ENCODE measurements at places on chromosomes 7 and 10.

GRCh38 chr7:72101444-72101843 is 310.7 kb downstream of the CALN1 start:
- no peak for DNase-seq

DNA sequence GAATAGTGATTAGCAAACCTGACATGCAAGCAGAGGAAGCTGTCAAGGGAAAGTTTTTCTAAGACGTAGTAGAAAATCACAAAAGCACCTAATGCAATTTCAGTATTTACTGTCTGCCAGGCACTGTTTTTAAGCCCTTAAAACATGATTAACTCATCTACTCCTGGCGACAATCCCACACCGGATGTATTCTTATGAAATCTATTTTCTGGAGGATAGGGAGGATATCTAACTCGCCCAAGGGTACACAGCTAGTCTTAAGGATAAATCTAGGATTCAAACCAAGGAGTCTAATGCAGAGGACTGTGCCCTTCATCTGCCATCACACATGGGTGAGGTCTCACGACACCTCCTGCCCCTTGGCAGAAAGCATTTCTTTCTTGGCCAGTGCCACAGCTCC is 47.8 kb upstream of the FIGNL1 start:
- DNase-seq: no peak

DNA sequence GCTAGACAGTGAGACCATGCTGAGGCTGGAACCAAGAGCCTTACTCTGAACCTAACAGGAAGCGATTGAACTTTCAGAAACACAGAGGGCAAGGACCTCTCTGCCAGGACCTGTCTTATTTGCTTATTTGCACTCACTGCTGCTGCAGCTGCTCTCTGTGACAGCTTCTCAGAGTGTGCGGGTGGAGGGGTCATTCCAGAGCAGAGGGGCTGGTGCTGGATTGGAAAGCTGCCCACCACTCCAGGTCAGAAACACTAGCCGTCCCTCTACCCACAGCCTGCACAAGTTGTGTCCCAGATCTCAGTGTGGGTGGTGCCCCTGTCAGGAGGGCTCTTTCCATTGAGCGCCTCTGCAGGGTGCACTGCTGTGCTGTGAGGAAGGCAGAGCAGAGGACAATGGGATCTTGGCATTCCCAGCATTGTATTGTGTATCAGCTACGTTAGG is 126.2 kb downstream of the CCNY start:
- DNase-seq: no peak

DNA sequence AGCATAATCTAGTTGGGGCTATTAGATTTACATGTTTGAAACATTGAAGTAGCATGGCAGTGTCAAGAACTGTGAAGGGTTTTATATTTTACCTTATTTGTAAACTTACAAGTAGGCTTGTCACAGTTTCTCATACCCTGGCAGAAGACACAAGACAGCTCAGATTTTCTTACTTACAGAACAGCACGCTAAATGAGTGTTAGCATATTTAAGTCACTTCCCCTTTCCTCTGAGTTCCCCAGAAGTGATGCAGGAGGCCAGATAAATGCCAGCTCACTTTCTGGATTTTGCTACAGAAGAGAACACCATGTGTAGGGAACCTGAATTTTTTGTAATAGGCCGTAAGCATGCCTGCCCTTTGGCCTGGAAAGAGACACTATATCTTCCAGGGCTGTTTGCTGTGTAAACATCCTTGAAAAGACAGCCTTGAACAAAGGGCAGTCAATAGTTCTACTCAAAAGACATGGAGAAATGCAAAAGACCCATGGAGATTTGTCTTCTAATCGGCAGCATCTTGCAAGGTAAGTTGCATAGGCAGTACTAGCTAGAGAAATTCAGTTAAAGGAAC is 279.1 kb downstream of the PHF14 start:
- no peak for DNase-seq

DNA sequence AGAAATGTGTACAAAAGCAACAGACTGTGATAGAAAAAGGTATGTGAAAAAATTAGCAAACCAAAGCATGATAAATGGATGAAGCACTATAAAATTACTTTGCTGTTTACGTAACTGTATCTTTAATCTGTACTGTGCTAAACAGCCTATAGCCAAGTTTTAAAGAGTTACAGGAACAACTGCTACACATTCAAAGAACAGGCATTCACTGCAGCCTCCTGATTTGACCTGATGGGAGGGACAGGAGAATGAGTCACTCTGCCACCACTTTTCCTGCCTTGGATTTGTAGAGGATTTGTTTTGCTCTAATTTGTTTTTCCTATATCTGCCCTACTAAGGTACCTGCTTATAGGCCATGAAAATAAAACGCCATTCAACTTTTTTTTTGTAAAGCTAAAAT is 116.1 kb downstream of the FANK1 start:
- no peak for DNase-seq

DNA sequence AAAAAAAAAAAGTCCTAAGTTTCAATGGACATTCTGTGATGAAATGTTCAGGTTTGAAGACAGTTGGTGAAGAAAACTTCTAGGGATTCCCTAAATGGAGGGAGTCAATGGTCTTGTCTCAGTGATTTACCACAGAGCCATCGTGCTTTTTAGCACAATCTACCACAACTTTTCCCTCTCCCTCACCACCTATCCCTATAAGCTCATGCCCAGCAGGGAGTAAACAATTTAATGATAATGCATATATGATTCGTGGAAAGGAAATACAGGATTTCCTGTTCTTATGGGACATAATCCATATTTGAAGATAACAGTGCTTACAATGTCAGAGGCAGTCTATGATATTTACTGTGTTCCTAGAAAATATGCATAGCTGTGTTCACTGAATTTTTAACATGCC is 38.4 kb upstream of the CD36 start:
- no peak for DNase-seq

DNA sequence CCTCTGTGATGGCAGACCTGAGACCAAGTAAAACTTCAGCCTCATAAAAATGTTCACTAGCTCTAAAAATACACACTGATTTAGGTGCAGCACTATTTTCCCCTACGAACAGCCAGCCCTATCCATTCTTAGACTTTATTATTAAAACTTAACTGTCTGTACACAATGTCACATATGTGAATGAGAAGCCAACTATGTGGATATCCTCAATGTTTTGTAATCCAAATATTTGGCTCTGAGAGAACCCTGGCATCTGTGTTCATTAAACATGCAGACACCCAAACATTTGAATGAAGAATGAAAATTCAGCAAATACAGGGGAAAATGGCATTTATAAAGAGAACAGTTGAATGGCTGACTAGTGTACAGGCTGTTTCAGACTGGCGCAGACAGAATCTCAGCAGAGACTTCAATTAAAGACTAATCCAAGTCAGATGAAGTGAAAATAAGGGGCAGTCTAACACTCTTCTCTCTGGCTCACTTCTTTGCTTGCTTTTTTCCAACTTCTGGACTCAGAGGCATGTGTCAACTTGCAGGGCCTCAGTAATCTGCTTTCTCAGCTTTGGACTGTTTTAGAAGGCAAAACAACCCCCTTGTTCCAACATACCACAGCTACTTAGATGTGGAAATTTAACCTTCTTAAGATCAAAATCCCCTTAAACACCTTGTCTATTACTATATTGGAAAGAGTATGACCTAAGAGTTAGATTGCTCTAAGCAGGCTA is 47.4 kb upstream of the FAM180A start:
- no peak for DNase-seq

DNA sequence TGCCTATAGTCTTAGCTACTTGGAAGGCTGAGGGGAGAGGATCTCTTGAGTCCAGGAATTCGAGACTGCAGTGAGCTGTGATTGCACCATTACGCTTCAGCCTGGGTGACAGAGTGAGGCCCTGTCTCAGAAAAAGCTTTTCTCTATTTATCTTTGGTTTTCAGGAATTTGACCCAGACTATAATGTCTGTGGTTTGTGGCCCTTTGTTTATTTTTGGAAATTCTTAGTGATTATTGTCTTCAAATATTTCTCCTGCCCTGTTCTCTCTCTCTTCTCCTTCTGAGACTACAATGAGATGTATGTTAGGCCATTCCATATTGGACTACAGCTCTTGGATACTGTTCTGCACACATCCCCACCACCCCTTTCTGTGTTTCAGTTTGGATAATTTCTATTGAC is 4.7 kb downstream of the MUC12 start:
- no peak for DNase-seq

DNA sequence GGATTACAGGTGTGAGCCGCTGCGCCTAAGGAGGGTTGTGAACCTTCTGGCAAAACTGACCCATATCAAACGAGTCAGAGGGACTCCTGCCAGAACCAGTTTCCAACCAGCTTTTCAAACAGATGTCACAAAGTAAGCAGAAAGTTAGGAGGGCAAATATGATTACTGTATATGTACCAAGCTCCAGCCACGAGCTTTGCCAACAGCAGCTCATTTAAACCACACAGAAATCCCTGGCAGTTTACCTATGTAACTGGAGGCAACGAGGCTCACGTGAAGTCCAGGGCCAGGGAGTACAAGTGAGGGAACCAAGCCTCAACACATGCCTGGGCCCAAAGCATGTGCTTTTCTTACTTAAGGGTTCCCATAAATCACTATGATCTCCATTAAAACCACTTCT is 12.5 kb upstream of the DAGLB start:
- no peak for DNase-seq

DNA sequence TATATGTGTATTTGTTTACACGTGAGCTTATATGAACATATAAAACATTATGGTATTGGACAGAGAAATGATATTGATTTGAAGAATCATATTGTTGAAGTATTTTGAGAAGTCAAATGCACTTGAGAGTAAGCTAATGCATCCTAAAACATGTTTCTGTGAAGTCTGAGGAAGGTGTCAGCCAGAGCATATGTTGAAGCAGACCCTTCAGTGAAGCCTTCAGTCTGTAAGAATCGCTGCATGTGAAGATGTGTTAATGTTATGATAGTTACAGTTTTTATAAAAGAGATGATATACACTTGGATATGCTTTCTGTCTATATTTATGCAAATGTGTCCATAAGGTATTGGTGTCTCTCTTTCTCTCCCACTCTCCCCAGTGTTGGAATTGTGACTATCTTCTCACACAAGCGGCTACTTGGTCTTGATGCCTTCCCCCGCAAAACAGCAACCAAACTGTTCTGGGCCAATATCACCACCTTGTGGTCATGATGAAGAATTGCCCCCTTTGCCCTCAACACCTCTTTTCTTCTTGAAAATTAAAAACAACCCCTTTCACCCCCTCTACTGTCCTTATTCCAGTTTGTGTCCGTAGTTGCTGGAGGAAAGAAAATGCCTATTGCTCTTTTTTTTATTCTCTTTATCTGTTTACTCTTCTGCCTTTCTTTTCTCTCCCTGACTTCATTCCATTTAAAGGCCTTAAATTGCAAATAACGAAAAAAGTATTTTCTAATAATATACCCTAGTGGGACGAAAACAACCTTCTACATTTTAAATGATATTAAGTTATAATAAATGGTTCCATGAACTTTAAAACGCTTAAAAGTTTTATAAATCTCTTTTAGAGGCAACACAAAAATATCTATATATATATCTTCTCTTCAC is 64.9 kb downstream of the IKZF1 start:
- DNase-seq: no peak

DNA sequence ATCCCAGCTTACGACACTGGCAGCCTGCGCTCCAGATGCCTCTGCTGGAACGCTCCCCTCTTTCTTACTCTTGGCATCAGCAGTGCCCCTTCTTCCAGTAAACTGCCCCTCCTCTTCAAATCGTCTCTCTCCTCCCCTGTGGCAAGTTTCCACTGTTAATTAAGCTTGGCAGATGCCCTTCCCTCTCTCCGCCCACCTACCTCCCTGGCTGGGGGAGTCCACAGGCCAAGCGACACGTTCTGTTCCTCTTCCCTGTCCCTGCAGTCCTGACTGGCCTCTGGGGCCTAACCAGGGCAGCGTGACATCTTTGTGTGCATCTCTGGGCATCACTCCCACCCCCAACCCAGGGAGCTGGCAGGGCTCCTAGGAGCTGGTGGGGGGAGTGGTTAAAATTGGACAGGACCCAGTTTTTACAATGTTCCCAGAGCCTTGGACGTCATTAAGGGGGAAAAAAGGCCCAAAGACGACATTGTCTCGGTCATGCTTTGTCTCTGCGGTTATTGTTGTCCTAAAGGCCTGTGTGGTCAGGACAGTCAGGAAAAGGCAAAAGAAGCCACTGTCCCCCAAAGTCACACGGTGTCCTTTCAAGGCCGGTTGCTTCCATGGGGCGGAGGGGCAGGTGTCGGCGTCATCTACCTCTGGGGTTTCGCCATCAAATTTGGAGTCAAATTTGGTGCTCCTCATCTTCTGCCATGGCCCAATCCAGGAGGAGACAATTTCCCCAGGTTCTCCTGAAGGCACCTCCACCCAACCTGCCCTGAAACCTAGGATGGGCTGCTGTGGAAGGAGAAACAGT is 54.2 kb downstream of the DLG5 start:
- no peak for DNase-seq

- DNase-seq: no peak
These were observed 172.7 kb downstream of the DIP2C start for GRCh38 chr10:516764-517163.

DNA sequence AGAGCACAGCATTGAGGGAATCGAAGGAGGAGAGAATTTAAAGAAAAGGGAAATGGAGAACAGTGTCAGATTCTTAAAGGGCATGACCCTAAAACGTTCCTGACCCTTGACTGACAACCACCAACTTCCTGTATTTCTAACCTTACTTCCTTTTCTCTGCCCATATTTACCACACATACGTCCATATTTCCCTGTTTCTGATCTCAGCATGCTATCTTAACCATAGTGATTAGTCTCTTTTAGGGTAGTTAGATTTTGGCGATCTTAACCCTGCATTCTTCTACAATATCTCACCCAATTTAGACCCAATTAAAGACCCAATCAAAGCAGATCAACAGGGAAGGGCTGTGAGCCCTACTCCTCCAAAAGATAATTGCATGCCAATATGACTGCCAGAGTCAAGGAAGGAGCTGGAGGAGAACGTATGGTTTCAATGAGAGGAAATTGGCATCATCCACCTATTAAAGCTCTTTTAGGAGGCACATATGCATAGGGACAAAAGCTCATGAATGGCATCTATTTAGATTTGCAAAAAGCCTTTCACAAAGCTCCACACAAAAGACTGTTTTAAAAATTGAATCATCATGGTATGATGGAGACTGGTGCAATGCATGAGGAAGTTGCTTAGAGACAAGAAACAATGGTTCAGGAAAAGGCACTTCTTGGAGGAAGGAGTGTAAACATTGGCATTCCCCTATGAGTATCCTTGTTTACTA is 49.0 kb upstream of the ARHGAP12 start:
- no peak for DNase-seq

Measured in left forelimb (tissue), 1 donor.